Activated CD8-positive, alpha-beta memory T cell treated with anti-CD3 and anti-CD28 coated beads for 24 hours (primary cell): ENCODE measurements at places on chromosomes 12 and 14.

GRCh38 chr12:69272511-69272910, 33.1 kb downstream of the CPSF6 start:
- DNase-seq = no peak

DNA sequence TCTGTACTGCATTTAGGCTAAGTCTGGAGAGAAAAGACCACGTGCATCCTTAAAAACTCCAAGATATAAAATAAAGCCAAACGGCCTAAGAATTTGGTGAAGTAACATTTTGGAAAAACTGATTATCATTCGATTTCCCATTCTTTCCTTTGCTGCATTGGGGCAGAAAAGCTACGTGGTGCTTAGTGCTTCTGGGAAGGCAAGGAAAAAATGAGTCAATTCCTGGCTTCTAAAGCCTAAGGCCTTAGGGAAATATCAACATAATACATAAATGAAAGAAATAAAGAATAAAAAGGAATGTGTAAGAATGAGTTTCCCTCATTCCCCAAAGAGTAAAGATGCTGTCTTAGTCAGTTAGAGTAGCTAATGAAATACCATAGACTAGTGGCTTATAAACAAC, 520.5 kb downstream of the GLT1D1 start:
- DNase-seq = no peak

GRCh38 chr12:53180931-53181645, 363 bp upstream of the CSAD start:
- no peak for DNase-seq

DNA sequence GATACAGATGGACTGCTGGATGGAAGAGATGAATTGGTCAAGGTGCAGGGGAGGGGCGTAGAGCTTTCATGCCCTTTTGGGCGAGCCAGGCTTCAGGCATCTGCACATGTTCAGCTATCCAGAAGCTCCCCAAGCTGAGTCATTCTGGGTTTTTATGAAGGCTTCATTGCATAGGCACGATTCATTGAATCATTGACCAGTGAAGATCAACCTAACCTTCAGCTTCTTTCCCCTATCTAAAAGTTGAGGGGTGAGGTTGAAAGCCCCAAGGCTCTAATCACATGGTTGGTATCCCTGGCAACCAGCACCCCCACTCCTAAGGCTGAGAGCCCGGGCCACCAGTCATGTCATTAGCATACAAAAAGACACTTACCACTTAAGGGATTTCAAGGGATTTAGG, 36.3 kb downstream of the RPS29 start:
- DNase-seq = no peak

DNA sequence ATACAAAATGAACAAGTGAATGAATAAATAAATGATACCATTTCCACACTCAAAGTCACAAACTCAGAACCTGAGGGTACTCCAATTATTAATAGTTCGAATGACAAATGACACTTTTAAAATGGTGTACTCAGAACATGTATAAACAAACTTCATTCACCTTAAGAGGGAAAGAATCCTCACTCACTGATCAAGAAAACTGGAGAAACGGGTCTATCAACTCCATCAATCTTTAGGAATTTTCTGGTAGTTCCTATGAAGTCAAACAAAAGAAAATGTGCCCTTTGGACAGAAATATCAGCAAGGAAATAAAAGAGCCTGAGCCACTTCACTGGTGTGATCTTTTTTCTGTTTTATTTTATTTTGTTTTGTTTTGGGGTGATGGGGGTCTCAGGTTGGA, 5.2 kb upstream of the NRDE2 start:
- DNase-seq = no peak

GRCh38 chr14:68363843-68364767, 428.8 kb downstream of the ZFP36L1 start:
- no peak for DNase-seq

DNA sequence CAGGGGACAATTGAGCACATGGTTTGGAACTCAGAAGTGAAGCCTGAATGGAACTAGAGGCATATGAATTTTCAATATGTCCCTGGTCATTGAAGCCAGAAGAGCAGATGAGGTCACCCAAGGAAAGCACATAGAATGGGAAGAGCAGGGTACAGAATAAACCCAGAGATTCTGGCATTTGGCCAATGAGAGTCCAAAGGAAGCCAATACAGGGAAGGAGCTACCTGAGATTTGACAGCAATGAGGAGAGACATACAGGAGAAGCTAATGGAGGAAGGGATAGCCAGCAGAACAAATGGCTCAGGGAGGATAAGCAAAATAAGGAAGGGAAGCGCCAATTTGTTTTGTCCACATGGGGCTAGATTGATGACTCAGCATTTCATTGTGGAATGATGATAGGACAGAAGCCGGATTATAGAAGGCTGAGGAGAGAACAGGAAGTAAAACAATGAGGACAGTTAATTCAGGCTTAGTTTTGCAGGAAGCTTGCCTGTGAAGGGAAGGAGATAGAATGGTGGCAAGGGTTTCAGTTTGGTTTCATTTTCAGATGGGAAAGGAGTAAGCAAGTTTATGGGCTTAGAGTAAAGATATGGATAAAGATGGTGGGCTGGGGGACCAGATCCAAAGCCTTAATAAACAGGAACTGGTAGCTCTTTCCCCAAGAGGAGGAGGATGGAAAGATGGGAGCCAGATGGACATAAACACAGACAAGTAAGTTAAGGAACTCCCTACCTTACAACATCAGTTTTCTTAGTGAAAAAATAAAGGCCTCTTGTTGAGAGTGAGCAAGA, 3.2 kb upstream of the SPTSSA start:
- DNase-seq = peak; percentile 0

DNA sequence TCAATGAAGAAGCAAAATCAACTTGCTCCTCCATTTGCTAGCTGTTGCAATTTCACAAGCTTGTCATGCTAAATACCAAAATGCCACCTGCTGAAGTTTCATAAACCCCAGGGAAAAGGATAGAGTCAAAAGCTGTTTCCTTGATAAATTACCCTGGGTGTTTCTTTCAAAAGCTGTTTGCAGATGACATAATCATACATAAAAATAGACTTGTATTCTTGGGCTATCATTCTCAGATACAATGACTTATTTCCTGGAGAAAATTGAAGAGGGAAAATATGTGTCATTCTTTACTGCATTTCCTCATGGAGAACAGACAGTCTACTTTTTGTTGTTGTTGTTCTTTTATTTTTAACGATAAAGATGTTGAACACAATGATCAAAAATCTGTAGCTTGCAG, 119.2 kb downstream of the GALC start:
- DNase-seq = no peak

GRCh38 chr12:132133952-132134652, 10.0 kb downstream of the DDX51 start:
- no peak for DNase-seq

GRCh38 chr12:95959107-95959506, 16.0 kb downstream of the AMDHD1 start:
- no peak for DNase-seq
